Activated T-helper 9 cell treated with anti-CD3 and anti-CD28 coated beads, Interleukin-2, amount 50 U/mL, for 16 hours (primary cell): ENCODE measurements at places on chromosomes 6 and 20.
A peak's percentile ranks its signal among the peaks of the same experiment; 100 is the strongest.

DNA sequence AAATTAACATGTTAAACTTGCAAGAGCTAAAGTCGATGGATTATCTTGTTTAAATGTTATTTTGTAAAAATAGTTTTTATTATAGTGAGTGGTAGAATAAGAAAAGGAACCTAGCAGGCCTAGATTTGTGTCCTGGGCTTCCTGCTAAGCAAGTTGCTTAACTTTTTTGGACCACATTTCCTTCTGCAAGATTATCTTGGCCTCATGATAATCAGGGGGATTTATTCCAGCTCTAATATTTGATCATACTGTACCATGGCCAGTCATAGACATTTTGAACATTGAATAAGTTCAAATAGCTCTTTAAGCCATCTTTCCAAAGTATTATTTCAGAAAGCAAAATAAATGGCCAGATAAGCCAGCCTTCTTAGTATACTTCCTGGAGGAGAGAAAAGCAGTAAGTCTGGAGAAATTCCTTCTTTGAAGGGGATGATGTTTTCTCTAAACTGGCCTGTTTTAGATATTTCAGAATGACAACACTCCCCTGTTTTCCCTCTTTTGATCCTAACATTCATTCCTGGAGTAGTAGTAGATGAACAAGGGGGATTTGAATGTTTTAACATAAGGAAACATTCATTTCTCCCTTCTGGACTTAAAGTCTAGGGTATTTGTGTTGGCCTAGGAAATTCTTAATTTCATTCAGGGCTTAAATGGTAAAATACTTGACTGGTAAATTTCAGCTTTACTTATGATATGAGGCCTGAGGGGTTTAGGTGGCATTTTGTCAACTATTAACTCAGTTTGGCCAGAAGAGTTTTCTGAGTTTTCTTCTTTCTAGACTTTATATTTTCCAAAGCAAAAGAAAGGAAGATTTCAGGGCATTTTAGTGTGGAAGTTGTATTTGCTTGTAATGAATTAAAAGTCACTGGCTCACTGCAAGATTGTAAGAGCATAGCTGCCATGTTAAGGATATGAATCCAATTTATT lies 108.8 kb upstream of the SCGN start:
- no peak for DNase-seq

DNA sequence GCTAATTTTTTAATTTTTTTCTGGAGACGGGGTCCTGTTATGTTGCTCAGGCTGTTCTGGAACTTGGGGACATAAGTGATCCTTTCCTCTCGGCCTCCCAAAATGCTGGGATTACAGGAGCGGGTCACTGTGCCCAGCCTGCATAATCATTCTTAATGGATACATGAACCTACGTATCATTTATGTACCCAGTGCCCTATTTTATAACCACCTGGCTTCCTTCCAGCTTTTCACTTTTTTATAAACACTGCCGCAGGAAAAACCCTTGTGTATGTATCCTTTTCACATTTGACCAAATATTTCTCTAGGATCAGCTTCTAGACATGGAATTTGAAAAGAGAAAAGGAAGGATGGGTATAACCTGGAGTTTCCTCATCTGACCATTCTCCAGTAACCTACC lies 85.6 kb upstream of the RIN2 start:
- DNase-seq: no peak

- DNase-seq: no peak
These were observed 1.6 kb upstream of the RPS12 start for GRCh38 chr6:132812756-132813172.

DNA sequence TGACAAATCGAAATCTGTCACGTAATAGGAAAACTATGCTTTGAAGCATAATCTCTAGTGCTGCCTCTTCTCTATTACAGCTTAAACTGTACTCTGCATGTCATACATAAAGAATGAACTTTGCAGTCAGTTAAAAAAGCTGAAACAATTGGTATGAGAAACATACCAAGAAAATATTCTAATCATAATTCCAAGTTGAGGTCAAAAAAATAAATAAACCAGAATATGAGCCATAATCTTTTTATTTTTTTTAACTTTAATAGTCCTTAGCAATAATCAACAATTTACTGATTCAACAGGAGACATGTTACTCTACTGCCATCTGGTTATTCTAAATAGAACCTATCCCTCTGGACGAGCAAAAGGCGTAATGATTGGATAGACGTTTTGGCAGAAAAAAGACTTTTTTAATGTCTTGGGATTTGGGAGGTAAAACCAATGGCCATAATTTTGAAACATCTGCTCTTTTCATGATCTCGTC lies 224.4 kb upstream of the FLRT3 start:
- no peak for DNase-seq

DNA sequence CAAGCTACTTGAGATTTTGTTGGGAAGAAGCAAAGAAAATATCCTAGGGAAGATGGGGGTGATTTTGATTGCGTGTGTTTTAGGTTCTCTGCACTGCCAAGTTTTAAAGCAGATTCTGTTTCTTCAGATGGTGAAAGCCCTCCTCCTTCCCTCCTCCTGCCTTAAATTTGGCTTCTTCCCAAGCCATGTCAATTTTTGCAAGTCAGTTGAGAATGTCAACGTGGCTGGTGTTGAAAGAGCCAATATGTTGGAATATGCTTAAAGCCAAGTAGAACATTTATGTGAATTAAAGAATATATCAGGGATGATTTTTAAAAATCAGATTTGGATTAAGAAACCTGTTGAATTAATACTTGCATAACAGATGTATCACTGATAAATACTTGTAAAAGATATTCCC lies 270.8 kb downstream of the ARID1B start:
- DNase-seq: no peak

DNA sequence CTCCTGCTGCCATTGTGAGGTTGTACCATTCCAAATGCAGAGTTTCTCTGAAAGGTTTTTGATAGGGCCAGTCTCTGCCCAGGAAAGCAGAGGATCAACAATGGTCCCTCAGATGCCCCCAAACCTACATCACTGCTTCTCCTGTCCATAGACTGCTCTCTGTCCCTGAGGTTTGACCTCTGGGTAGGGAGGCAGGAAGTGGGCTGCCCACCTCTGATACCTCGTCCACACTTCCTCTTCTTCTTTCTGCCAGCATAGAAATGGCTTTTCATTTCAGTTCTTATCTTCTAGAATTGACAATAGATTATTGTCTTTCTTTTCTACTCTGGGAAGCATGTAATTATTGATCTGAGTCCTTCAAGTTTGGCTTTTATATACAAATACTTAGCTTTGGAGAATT lies 170.6 kb downstream of the TRMT11 start:
- no peak for DNase-seq

- no peak for DNase-seq
These were observed 98.0 kb downstream of the KIF16B start for GRCh38 chr20:16475225-16475624.

DNA sequence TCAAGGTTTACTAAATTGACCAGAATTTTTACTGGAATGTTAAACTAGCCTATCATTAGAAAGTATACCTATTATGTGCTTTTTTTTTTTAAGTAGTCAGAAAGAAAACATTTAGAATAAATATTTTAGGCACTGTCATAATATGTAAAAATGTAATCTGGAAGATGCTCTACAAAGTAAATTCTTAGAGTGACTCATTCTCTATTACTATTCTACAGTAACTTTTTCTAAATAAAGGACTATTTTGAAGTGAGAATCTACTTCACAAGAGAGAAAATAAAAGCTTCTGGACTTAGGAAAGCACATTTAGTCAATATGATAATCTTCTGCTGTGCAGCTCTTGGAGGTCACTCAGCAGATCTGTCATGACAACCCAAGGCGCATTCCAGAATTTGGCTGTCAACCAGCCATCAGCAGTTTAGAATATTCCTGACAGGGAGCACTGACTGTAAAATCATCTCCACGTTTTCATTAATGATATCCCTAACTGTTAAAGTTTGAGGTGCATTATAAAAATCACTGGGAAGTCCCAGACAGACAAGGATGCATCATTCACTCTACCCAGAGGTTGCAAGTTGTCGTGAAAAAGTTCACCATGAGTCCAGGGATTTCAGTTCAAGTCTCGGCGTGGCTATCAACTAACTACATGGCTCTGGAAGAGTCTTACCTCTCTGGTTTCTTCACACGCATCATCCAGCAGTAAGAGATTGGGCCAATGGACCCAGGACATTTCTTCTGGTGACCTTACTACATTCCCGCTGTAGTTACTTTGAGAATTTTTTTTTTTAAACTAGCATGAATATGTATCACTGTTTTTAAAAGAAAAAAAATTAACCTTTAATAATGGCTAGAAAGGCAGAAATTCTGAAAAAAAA lies 374.9 kb downstream of the GJA1 start:
- DNase-seq: no peak

GRCh38 chr6:136647363-136647852 lies 97.2 kb upstream of the MAP7 start:
- peak; percentile 27 for DNase-seq
